SJCRH30 (cell line): ENCODE measurements at places on chromosomes 5 and 9. TPM values are rescaled to one million over a fixed set of nuclear protein-coding genes. Genes with fewer than 3 reads are reported as not detected.

DNA sequence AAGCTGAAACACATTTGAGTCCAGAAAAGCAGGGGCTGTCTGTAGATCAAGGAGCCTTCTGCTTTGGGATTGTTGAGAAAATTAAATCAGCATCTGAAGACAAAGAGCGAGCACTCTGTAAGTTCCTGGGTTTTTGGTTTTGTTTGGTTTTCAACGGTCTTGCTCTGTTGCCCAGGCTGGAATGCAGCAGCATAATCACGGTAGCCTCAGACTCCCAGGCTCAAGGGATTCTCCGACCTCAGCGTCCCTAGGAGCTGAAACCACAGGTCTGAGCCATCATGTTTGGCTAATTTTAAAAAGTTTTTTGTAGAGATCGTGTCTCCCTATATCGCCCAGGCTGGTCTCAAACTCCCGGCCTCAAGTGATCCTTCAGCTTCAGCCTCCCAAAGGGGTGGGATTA, 266.5 kb upstream of the ADAMTS16 start:
- H3K4me3 ChIP-seq: no peak overlapping the region
- H3K27ac ChIP-seq: no peak overlapping the region
- no peaks in the 10 kb centered on the region for H3K36me3 ChIP-seq
- H3K27me3 ChIP-seq: no peaks in the 10 kb centered on the region
- no peak for DNase-seq

- no peak overlapping the region for H3K27ac ChIP-seq
- peaks cover 14% of the 10 kb centered on the region for H3K36me3 ChIP-seq
- H3K4me3 ChIP-seq: no peak overlapping the region
- no peak for DNase-seq
- H3K4me1 ChIP-seq: peaks cover 35% of the 10 kb centered on the region
Observed at GRCh38 chr9:128097543-128098296, 29.7 kb downstream of the SLC25A25 start.

Gene CDH9
- total RNA-seq: 0.10 TPM in 1 of 2 replicates, not detected in the other

- H3K4me3 ChIP-seq: peak within 1 kb of the TSS; percentile 99
- H3K27ac ChIP-seq: peak within 1 kb of the TSS; percentile 69
- H3K36me3 ChIP-seq: peaks cover 20% of the 10 kb centered on the region
- DNase-seq: peak; percentile 83
Observed at GRCh38 chr9:130172161-130172857, at the start of gene NCS1. NCS1 (plus strand) TSS chr9:130172404; CDS start chr9:130172664, 260 bp downstream.

DNA sequence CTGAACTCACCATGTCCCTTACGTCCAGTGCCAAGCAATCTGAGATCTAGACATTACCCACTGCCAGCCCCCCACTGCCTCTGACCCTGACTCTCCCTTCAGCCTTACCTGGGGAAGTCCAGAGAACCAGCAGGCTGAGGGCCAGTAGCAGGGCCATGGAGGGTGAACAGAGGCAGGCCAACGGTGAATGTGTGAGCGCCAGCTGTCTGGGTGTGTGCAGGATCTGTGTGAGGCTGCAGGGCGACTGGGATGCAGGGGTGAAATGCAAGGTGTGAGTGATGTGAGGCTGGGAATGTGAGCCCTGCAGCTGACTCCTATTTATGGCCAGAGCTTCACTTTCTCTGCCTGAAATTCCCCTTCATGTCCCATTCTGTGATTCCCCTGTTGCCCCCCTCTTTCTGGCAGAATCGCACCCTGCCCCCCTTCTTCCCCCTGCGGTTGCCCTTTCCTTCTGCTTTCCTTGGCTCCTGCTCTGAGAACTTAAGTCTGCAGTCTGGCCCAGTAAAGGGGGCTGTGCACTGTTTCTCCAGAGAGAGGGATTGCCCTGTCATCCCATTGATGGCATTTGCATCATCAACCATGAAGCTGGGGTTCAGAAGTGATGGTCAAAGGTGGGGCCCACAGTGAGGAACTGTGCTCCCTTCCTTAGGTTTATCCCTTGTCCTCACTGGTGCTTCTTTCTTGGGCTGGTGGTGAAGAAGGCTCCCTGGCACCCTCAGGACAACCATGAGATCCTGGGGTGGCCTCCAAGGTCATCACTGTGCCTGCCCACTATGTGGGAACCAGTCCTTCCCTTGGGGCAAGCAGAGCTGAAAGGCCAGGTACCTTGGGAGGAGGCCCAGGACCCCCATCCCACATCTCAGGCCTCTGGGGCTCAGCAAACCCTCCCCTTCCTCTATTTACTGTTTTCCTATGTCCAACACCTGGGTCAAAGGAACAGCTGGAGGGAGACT, at the start of gene CCL19:
Gene CCL19 (minus strand): TSS at position 294 of the 953 bp plus-strand sequence. CDS start 137 bp downstream, at position 157.
- no peak for DNase-seq
- no peaks in the 10 kb centered on the region for H3K36me3 ChIP-seq
- H3K27me3 ChIP-seq: no peaks in the 10 kb centered on the region
- H3K4me1 ChIP-seq: no peaks in the 10 kb centered on the region
- H3K4me3 ChIP-seq: no peak within 1 kb of the TSS

- DNase-seq: no peak
- no peak overlapping the region for H3K27ac ChIP-seq
- no peak overlapping the region for H3K4me3 ChIP-seq
Observed at GRCh38 chr9:123715258-123715657, 214.7 kb downstream of the DENND1A start.

DNA sequence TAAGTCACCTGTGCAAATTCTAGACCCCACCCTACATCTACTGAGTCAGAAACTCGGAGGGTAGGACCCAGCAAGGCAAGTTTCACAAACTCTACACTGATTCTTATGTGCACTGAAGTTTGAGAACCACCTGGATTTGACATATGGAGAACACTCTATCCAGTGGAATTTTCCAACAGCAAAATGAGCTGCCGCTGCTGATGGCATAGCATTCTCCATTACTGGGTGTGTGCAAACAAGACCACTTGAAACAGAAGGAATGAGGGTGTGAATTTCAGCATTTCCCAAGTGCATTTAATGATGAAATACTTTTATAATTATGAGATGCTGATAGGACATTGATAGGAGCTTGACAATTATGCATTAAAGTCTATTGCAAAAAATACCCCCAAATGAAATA, 229.1 kb upstream of the IL12B start:
- no peaks in the 10 kb centered on the region for H3K4me1 ChIP-seq
- H3K36me3 ChIP-seq: no peaks in the 10 kb centered on the region
- H3K27ac ChIP-seq: no peak overlapping the region

- H3K27me3 ChIP-seq: no peaks in the 10 kb centered on the region
- no peak overlapping the region for H3K4me3 ChIP-seq
- DNase-seq: no peak
- H3K27ac ChIP-seq: no peak overlapping the region
Observed at GRCh38 chr9:7982907-7983306, 183.3 kb upstream of the DMAC1 start.

GRCh38 chr5:124162767-124163532, 583.5 kb downstream of the ZNF608 start:
- H3K27me3 ChIP-seq: no peaks in the 10 kb centered on the region
- no peaks in the 10 kb centered on the region for H3K36me3 ChIP-seq
- peak overlapping the region; percentile 55 for H3K27ac ChIP-seq
- H3K4me3 ChIP-seq: peak overlapping the region; percentile 40
- DNase-seq: peak; percentile 74
- peaks cover 17% of the 10 kb centered on the region for H3K4me1 ChIP-seq
